ENCODE measurements at places on chromosomes 16 and 17.

DNA sequence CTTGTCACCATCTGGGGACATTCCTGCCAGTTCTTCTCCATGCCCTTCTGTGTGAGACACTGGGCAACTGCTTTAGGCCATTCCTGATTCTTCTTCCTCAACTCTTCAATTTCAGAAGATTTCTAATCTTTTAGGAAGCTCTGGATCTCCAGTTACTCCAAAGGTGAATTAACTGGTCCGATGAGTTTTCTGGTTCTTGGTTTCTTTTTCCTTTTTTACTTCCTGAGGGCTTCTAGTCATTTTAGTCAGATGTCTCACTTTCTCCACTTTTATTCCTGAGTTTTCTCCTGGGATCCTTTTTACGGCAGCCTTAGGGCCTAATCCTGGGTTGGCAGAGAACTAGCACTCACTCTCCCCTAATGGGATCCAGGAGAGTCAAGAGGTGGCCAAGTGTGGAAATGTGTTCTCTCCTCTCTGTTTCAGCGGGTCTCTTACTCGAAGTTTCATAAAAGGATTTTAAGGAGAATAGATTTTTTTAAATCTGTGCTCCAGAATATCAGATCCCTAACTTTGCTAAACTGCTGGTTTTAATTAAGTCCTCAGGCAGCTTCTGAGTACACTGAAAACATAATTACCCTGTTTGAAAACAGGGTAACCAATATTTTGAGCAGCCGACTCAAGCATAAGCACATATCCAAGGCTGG is 107.6 kb downstream of the RMI2 start:
- no peak for DNase-seq

DNA sequence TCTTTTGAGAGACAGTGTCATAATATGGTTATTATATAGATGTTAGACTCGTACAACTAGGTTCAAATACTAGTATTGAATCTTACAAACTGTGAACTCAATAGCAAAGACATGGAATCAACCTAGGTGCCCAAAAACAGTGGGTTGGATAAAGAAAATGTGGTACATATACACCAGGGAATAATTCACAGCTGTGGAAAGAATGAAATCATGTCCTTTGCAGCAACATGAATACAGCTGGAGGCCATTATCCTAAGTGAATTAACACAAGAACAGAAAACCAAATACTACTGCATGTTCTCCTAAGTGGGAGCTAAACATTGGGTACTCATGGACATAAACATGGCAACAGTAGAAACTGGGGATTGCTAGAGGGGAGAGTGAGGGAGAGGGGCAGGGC is 8.1 kb downstream of the PHKB start:
- no peak for DNase-seq

GRCh38 chr17:60095381-60095780 is 16.7 kb upstream of the HEATR6 start:
- DNase-seq: no peak

DNA sequence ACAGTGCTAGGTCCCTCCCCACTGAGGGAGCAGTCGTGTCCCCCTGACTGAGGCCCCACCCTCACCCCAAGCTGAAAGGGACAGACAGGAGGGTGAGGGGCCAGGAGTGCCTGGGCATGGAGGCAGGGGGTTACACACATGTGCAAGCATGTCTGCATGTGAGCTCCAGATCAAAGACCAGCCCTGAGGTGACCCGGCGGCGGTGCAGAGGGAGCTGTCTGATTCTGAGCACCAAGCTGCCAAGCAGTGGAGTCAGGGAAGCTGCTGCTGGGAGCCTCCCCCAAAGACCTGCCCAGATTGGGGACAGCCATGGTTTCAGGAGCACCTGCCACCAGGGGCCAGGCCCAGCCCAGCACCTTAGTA is 5.5 kb downstream of the DLX3 start:
- DNase-seq: peak; percentile 58

DNA sequence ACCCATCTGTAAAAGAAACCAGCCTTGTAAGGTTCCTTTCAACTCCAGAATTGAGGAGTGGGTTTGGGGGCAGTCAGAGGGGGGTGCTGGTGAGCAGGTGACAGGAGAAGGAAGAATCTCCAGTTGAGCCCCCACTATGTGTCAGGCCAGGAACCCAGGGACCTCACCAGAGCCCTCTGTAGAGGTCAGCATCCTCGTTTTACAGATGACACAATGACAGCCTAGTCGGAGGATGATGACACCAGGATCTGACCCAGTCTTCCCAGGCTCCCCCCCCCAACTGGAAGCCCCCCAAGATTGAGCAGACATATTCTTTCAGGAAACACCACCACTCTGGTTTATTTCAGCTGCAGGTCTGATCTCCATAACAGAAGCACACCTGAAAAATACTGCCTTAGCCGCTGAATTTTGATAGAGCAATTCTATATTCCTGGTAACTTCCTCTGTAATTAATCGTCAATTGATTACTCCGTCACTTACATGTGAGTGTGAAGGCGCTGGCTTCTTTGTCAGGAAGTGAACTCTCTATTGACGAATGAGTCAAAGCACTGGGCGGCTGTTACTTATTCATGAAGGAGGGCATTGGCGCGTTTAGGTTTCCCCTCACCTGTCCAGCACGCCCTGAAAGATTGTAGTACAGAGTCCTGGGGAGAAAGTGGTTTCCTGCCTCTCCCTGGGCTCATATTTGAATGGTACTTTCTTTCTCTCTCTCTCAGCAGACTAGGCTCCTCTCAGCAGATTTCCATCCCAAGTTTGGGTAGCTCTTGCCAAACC is 21.2 kb downstream of the SOCS3 start:
- DNase-seq: no peak

- no peak for DNase-seq
These were observed 38.6 kb downstream of the SYNRG start for GRCh38 chr17:37570527-37571093.

GRCh38 chr17:44759916-44760243 is 1.1 kb downstream of the ADAM11 start:
- DNase-seq: no peak

DNA sequence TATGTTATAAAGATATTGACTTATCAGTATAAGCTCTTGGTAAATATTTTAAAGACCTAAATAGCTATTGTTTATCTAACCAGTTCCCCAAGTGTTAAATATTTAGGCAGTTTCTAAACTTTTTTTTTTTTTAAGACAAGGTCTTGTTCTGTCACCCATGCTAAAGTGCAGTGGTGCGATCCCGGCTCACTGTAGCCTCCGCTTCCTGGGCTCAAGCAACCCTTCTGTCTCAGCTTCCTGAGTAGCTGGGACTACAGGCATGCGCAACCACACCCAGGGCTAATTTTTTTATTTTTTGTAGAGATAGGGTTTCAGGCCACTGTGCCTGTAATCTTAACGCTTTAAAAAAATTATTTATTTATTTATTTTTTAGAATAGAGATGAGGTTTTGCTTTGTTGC is 43.5 kb downstream of the SNX29 start:
- DNase-seq: no peak

DNA sequence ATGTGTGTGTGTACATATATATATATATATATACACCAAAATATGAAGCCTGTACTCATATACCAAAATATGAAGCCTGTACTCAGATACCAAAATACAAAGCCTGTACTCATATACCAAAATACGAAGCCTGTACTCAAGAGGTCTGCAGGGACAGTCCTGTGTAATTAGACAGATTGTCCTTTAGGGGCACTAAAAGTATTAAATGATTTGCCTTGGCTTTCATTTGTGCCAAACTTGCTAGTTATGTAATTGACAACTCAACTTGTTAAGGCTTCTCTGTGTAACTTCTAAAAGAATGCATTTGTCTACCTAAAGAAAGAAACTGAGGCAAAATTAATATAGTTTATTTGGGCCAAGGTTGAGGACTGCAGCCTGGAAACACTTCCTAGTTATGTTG is 30.8 kb upstream of the DHX40 start:
- no peak for DNase-seq
